ENCODE measurements at places on chromosomes 2 and 18.
A peak's percentile ranks its signal among the peaks of the same experiment; 100 is the strongest.

DNA sequence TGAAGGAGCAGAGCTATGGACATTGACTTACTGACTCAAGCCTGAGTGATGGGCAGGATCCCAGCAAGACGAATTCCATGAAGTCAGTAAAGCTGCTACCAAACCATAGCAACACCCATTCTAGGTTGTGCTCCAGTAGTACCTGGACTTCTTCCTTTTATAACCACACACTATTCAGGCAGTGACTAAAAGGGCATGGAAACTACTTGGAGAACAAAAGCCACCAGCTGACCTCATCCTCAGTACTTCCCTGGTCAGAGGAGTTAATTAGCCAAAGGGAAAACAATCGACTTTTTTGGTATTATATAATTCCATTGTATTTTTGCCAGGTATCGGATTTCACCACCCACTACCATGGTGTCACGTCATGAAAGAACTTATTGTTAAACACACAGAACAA is 237.1 kb downstream of the TTC32 start:
- no peak for DNase-seq

- no peak for DNase-seq
These were observed 318.2 kb downstream of the GALNT13 start for GRCh38 chr2:154189953-154190352.

DNA sequence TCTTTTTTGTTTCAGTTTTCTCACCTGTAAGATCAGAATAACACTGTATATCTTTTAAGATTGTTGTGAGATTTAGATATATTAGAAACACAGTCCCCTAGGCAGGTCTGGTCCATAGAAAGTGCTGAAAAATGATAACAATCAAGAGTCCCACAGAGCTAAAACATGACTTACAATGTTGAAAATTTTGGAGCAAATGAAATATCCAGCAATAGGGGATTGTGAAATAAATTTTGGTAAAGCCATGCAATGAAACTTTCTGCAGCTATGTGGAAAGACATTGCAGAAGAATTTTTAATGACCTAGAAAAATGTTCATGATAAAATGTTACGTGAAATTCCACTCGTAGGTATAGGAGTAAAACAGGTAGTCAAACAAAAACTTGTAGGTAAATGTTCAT is 127.6 kb upstream of the SERPINE2 start:
- DNase-seq: no peak

GRCh38 chr2:63861220-63861822 is 19.6 kb downstream of the UGP2 start:
- peak; percentile 66 for DNase-seq

- no peak for DNase-seq
These were observed 171.2 kb downstream of the FAM210A start for GRCh38 chr18:13555192-13555591.

DNA sequence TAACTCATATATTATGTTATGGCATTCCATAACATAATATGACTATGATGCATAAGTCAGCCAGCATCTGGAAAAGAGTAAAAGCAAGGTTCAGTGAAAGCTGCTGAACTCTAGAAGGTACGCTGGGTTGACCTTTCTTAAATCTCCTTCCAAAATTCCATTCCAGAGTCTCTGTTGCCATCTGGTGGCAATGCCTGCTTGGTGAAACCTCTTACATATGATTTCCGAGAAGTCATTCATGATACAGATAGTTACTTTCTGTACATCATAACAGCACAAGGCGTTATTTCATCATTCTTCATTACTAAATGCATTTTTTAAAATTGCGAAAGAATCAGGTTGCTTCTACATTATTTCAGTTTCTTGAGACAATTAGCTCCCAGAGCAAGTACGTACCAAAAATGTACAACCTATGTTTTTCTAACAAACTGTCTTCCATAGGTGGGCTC is 7.0 kb upstream of the EPG5 start:
- peak; percentile 57 for DNase-seq

DNA sequence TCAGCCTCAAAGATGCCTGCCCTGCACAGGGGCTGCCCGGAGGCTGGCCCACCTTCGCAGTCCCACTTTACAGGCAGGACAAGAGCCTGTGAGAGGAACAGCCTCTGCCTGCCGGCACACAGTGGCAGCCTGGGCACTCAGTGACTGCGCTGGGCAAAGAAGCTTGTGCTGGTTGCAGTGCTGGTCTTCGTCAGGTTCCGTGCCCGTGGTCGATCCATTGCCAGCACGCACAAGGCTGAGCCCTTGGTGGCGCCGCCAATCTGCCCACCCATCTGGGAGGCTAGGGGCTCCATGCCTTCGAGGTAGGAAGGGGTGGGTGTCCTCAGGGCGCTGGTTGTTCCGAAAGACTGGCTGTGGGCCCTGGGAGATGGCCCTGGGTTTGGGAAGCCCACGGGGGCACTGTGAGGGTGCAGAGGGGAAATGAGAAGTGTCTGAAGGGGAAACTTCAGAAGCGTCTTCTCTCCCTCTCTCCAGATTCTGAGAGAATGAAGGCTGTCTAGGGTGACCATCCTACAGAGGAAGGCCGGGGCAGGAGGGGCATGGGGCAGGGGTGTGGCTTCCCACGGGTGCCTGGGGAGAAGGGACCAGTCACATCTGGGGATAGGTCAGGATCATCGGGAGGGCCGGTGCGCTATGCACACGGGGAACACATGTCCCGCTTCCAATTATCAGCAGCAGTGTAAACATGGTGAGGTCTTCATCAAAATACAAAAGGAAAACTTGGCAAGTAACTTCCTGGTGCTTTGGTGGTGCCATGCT is 49.1 kb upstream of the HS6ST1 start:
- no peak for DNase-seq

- DNase-seq: no peak
These were observed 68.7 kb downstream of the CDH2 start for GRCh38 chr18:28108254-28108653.

DNA sequence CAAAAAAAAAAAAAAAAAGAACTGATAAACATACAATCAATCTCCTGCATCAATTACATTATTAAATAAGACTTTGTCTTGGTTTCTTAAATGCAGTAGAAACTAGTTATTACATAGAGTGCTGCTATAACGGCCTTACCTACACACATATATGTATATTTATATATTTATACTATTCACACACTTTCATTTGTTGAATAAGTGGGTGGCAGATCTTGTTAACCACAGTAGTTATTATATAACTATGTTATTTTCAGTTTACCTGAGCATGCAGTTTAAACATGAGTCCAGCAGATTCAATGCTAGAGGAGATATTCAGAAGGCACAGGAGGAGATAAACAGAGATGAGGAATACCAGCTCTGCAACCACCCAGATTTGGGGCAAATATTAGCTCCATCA is 81.5 kb upstream of the CD226 start:
- DNase-seq: no peak

- DNase-seq: no peak
These were observed 77.8 kb downstream of the CHRNA1 start for GRCh38 chr2:174686430-174686829.

DNA sequence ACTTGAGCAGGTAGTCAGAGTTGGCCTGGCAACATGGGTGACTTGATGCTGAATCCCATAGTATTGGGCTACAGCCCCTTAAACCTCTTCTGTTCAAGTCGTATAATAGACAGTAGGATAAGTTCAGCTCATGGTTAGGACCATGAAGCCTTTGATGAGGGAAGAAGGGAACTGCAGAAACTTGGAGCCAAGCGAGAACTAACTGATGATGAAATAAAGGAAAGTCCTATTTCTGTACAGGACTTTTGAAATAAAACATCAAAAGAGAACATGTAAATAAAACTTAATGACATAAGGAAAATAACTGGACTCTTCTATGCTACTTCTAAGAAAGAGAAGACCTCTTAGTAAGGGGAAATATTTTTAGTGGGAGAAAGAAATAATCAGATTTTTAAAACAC is 51.2 kb upstream of the UGP2 start:
- DNase-seq: no peak

DNA sequence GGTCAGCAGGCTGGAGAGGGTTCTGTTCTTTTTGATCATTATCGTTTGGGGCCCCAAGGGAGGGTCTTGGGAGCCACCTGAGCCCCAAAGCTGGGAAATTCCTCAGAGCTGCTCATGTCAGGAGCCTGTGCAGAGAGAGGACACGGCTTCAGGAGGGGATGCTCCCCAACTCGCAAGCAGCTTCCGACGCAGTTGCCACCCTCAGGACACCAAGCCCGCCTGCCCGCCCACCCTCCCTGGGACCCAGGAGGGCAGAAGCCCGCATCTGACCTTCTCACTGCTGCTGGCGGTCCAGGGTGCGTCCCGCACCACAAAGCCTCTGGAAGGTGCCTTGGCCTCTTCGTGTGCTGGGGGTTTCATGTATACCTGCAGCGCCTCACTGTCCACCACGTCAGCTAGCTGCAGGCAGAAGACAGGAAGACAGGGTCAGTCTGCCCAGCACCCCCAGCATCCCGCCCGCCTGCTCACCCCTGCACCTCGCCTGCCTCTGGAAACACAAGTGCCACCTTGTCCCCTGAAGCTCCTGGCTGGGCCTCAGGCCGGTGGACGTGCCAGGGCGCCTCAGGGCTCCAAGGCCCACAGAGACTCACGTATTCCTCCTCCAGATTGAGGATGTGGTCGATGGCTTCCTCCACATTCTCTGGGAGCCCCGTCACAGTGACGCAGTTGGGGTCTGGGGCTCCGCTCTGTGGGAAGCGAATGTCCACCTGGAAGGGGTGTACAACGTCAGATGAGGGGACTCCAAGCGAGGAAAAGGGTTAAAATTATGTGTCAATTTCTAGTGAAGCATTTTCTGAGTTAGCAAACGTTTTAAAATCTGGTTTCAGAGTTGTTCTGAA is 41.3 kb downstream of the ANO7 start:
- no peak for DNase-seq

DNA sequence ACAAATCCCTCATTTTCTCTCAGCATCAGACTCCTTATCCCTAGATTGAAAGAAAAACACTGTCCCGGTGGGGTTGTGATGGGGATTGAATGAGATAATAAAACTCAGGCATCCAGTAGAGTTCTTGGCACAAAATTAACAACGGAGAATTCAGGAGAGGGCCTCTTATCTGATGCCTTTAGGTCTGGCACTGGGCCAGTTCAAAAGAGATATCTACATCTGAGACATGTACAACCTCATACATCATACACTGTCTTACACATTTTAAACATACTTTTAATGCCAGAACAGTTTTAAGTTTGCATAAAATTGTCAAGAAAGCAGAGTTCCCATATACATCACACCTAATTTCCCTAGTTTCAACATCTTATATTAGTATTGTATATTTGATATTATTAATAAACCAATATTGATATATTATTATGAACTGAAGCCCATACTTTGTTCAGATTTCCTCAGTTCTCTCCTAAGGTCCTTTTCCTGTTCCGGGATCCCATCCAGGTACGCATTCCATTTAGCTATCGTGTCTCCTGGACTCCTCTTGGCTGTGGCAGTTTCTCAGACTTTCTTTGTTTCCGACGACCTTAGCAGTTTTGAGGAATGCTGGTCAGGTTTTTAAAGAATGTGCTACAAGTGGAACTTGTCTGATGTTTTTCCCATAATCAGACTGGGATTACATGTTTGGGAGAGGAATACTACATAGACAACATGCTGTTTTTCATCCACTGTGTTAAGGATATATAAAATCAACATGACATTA is 27.8 kb downstream of the NXPH2 start:
- DNase-seq: no peak

- no peak for DNase-seq
These were observed 11.5 kb upstream of the LAPTM4A start for GRCh38 chr2:20062615-20063545.

DNA sequence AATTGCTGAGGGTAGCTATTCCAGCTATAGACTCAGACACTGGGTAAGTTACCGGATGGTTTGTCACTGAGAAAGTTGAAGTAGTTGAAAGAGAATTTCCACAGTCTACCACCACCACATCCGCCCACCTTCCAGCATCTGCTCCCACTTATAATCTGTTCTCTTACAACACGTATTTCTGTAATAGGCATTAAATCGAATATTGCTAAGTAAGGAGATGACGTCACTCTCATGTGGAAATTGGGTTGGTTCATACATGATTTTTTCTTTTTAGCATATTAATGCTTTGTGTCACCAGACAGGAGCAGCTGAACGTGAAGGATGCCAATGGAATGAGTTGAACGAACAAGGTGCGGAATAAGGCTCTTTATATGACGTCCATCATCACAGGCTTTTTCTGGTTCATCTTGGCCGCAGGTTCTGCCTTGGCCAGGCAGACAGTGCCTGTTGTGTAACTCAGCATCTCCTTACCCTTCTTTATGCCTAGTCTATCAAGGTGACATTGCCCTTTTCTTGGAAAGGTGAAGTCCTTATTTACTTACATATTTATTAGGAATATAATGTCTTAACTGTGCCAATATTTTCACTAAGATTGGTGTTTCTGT is 45.9 kb downstream of the THUMPD2 start:
- DNase-seq: no peak

GRCh38 chr18:48179001-48179400 is 230.2 kb downstream of the ZBTB7C start:
- no peak for DNase-seq

- no peak for DNase-seq
These were observed 132.5 kb upstream of the OSR1 start for GRCh38 chr2:19490846-19491435.

GRCh38 chr2:189639007-189639609 is 22.2 kb upstream of the ASNSD1 start:
- no peak for DNase-seq

- DNase-seq: no peak
These were observed 89.7 kb upstream of the GCFC2 start for GRCh38 chr2:75800456-75800855.

DNA sequence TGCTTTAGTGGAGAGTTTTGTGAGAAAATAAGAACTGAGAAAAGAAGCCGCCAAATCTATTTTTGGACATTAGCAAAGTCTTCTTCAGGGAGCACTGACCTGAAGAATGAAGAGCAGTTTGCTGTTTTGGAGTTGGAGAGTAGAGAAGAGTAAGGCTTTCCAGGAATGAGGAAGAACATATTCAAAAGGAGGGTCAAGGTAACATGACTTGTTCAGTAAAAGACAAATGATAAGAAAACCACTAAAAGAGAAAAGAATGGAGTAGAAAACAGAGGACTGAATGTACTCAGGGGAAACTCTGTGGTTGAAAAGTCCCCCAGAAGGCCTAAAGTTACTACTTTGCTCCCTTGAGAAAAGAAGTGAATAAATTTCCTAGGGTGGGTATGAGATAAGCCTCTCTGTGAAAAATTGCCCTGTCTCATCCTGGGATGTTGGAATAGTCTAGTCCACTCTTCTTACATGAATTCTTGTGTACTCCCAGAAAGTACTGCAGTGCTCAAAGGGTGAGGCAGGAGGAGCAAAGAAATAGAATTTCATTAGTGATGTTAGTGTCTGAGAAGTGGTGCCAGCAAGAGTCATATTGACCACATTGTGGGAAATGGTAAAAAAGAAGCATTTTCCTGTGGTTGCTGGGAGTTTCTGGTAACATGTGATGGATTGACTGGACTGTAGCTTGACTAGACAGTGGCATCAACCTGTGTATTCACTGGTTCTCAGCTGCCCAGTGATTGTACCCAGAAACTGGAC is 27.8 kb downstream of the MBD5 start:
- DNase-seq: no peak

Measured in central memory CD4-positive, alpha-beta T cell (primary cell).